COLO829 (cell line): ENCODE measurements at places on chromosomes 12 and 14.
A peak's percentile ranks its signal among the peaks of the same experiment; 100 is the strongest.

- no peak for DNase-seq
These were observed 62.4 kb downstream of the NTF3 start for GRCh38 chr12:5494343-5494742.

DNA sequence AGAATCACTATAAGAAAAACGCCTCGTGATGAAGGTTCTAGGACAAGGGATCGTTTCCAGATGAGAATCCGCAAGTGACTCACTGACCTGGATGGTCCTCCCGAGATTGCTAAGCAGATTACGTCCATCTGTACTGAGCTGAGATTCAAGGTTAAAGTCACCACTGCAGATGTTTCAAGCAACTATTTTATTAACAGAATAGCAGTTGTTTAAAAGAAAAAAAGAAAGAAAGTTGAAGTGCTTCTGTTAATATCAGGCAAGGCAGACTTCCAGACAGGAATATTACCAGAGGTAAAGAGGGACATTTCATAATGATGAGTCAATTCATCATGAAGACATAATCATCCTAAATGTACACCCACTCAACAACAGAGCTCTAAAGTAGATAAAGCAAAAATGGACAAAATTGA, 17.9 kb downstream of the PXN start:
- DNase-seq, result no peak

- DNase-seq, result no peak
These were observed 53.9 kb downstream of the NTN4 start for GRCh38 chr12:95736631-95737030.

- DNase-seq, result no peak
These were observed 19.7 kb downstream of the RILPL1 start for GRCh38 chr12:123513805-123514204.

DNA sequence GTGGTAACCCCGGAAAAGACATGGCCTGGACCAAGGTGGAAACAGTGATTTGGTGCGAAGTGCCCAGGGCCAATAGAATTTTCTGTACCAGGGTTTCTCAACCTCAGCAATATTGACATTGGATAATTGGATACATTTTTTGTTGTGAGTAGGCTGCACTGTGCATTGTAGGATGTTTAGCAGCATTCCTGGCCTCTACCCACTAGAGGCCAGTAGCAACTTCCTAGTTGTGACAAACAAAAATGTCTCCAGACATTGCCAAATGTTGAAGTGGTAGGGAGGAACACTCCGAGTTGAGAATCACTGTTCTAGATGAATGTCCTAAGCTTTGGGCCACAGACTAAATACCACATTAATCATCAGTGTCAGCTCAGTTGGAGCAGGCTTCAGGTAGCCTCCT, 6.2 kb upstream of the CGRRF1 start:
- DNase-seq, result no peak

DNA sequence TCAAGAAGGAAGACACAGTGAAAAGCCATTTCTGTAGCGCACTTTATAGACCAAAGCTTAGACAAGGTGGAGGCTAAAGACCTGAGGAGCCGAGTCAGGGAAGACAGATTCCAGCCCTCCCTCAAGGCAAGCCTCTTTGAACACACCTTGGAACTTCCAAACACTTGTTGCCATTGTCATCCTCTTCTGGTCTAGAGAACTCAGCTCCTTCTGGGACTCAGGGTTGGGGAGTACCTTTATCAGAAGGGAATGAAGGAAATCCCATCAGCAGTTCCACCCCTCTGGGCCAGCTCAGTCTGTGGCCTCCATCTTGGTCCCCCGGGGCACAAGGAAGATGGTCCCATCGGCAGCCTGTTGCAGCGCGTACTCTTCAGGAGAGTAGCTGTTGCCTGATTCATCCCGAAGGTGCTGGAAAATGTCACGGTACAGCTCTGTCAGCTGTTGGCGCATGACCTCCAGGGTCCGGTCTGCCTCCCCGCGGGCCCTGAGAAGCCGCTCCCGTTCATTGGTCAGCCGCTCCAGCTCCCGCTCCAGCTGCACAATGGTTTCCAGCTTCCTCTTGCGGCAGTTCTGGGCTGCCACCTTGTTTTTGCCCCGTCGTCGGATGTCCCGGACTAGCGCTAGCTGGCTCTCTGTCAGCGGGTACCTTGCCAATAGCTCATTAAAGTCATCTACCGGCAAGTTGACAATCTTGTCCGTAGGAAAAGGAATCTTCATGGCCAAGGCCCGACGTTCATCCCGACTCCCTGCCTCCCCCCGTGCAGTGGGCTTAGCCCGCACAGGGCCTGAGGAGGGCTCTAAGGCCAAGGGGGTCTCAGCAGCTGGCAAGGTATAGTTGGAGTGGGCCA, 8.5 kb downstream of the NFE2 start:
- DNase-seq, result no peak

DNA sequence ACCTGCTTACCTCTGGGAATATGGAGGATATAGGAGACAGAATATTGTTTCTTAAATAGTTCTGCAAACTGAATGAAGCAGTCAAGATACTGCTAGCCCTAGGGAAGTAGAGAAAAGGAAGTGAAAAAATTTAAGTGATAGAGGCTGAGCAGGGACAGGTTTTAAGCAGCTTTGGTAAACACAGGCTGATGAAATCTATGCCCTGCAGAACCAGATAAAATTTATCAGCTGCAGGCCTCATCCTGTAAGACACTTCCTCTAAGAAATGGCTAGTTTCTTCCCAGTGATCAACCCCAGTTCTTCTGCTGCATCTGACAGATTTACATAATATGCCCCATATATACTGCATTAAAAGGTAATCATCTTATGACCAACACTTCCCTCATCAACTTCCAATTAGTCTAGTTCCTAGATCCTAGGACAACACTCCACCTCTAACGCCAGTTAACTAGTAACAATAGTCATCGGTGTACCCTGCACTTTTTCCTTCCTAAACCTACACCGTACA, 1.3 kb upstream of the ESYT1 start:
- no peak for DNase-seq

- DNase-seq, result no peak
These were observed 60.4 kb downstream of the FOS start for GRCh38 chr14:75339059-75339458.

DNA sequence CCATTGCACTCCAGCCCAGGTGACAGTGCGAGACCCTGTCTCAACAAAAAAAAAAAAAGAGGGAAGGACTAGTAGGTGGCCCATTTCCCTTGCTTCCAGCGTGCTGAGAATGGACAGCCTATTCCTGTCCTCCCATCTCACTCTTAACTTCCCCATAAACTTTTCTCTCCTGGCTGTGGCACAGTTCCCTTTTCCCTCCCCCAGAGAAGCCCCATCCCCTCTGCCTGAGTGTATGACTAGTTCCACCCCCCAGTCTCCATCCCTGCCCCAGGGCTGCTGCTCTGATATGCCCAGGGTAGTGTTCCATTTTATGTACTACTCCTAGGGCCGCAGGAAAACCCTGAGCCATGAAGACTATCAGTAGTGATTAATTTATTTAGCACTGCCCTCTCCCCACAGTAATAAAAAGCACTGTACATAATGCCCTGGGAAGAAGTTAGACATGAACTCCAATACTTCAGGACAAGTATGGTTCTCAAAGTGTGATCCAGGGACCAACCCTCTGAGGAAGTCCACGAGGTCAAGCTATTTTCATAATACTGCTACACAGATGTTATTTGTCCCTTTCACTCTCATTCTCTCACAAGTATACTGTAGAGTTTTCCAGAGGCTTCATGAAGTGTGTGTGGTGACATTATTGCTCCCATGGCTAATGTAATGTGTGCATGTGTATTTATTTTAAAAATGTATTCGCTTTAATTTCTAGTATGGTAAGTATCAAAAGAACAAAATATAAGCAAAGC, 11.5 kb upstream of the CHD4 start:
- no peak for DNase-seq

DNA sequence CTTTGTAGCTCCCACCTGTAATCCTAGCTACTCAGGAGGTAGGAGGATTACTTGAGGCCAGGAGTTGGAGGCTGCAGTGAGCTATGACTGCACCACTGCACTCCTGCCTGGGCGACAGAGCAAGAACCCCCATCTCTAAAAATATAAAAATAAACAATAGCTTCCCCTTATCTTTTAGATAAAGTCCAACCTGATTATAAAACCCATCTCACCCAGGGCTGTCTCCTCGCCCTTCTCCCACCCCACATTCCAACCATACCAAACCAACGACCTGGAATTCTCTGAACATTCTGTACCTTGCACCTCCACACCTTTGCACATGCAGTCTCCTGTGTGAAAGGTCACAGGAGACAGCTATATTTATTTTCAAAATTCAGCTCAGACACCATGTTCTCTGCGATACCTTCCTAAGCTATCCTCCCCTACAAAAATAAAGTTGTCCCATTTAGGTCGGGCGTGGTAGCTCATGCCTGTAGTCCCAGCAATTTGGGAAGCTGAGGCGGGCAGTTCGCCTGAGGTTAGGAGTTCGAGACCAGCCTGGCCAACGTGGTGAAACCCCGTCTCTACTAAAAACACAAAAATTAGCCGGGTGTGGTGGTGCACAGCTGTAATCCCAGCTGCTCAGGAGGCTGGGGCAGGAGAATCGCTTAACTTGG, 7.7 kb downstream of the SLC7A7 start:
- no peak for DNase-seq

GRCh38 chr14:65277580-65278270, 134.8 kb upstream of the FUT8 start:
- DNase-seq, result peak; percentile 82

DNA sequence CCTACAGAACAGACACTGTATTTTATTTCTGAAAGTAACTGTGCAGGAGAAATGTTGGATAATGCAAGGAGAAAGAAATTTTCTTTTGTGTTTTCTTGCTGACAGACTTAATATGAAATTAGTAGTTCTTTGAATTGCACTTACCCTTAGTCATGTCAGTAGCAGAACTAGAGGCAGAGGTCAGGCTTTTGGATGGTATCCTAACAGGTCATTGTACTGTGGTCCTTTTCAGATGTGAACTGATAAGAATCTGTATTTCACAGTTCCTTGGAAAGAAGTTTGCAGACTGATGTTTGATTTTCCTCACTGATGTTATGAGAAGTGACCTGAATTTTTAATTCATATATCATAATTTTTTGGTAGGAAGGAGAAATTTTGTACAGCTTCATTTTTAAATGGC, 46.0 kb downstream of the VRK1 start:
- DNase-seq, result no peak

GRCh38 chr12:3364661-3365462, 126.1 kb upstream of the PRMT8 start:
- DNase-seq, result no peak

DNA sequence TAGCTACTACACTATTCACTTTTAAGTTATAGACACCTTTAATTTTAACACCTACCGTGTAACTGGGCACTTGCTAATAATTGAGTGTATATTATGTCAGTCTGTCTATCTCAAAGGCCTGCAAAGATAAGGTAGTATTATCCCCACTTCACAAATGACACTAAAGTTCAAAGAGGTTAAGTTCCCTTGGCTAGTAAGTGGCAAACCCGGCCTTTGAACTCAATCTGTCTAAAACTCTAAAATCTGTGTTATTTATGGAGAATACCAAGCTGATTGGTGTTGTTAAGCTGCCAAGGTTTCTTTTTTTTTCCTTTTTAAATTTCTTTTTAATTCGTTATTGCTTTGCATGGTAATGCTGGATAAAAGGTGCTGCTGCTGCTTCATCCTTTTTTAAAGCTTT, 37.7 kb downstream of the YLPM1 start:
- no peak for DNase-seq

DNA sequence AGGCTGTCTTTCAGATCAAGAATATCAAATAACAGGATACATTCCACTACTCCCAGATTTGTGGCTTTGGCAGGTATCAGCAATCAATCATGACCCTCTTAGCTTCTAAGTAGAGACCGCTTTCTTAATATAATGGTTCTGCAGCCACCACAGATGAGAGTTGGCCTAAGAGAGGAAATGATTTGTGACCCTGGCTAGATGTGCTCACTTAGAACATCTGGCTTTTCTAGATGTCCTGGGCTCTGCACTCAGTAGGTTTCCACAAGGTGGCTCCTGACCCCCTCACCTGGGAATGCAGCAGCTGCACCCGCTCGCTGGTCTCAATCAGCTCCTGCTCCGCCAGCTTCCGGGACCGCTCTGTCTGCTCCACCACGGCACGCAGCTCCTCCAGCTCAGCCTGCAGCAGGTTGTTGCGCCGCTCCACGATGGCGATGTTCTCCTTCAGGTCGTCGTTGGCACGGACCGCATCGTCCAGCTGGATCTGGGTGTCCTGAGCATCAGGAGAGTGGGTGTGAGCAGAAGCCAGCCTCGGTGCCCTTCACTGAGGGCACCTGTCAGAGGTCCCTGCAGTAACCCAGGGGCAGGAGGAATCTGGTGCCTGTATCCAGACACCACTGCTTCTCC, 8.9 kb downstream of the CMTM5 start:
- DNase-seq, result no peak

GRCh38 chr12:26828280-26829073, 4.5 kb downstream of the ITPR2 start:
- DNase-seq, result no peak

DNA sequence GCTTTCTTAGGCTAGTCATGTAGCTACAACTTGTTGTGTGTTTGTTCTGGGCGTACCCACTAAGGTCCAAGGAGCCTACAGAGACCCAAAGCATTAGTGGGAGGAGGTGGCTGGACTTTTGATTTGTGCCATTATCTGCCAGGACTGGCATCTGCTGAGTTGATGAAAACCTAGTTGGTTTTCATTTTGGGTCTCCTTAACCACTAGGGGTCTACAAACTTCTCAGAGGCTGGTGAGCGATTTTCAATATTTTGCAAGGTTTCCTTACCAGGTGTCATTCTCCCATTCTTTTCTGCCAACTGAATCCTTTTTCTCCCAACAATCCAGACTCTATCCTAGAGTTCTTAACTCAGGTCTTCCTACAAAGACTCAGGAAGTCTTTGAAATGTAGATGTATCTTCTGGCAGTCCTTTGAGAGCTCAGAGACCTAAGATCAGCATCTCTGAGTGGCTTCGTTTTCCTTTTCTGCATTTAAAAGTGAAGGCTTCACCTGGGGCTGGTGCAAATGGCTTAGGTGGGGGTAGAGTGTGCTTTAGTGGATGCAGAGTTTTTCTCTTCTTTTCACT, 150.0 kb upstream of the RMST start:
- no peak for DNase-seq

GRCh38 chr12:3777206-3777809, 24.4 kb upstream of the CRACR2A start:
- peak; percentile 53 for DNase-seq
